ENCODE measurements at places on chromosomes 16 and 17. TPM values are rescaled to one million over a fixed set of nuclear protein-coding genes. Genes with fewer than 3 reads are reported as not detected.

DNA sequence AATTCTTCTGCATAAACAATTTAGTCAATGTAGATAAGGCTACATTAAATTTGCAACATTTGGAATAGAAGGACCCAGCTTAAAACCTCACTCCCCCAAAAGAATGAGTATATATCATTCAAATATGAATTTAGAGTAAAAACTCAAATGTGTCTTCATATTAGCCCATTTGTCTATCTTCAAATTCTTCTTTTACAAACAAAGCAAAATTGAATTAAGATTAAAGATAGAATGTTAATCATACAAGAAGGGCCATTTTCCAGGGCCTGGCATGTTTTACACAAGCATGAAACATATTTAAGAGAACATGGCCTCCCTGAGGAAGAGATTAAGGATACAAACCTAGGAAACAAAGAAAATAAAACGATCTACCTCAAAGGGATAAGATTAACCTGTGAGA, 8.4 kb downstream of the TOX3 start:
- DNase-seq = no peak

DNA sequence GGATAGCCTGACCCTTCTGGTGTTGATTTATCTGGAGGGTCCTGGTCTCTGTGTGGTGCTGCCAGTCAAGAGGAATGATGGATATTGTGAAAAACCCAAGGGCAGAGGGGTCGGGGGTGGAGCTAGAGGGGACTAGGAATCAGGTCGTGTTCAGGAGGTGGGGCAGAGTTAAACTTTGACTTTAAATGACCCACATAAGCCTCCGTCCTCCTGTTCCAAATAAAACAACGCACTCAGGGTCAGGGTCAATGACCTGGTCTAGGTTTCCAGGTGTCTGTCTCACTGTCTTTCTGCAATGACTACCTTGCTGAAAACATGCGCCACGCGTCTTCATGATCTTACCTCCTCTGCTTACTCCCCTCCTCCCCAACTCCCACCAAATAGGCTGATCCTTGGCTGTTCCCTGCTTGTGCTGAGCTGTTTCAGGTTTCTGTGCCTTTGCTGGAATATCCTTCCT, 14.7 kb downstream of the AOC3 start:
- DNase-seq = no peak

DNA sequence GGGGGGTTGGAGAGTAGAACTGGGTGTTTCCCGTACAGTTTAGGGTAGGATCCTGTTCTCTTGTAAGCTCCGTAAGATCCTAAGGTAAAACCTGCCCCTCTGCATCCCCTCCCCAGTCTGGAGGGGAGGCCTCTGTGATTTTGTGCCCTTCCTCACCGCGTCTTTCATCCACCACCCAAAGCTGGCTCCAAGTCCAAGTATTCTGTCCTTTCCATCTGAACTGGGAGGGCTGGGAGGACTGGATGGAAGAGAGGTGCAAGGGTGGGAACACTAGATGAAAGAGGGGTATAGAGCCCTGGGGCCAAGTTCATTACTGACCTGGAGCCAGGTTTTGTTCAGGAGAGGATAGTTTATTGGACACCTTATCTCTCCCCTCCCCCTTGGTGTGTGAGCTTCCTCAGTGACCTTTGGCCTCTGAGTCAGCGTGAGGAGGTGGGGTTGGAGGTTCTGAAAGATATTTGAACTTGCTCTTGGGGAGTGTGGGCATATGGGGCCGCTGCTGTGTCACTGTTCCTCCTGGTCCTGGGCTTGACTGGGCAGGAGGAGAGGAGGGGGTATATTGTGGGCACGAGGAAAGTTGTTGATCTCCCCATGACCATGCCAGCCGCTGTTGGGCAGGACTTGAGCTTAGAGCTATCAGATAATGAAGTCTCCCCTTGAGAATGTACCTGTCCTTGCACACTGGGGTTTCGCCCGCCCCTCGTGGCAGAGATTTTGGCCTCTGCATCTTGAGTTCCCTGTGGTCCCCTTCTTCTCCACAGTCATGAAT, 1.6 kb downstream of the LASP1 start:
- no peak for DNase-seq

DNA sequence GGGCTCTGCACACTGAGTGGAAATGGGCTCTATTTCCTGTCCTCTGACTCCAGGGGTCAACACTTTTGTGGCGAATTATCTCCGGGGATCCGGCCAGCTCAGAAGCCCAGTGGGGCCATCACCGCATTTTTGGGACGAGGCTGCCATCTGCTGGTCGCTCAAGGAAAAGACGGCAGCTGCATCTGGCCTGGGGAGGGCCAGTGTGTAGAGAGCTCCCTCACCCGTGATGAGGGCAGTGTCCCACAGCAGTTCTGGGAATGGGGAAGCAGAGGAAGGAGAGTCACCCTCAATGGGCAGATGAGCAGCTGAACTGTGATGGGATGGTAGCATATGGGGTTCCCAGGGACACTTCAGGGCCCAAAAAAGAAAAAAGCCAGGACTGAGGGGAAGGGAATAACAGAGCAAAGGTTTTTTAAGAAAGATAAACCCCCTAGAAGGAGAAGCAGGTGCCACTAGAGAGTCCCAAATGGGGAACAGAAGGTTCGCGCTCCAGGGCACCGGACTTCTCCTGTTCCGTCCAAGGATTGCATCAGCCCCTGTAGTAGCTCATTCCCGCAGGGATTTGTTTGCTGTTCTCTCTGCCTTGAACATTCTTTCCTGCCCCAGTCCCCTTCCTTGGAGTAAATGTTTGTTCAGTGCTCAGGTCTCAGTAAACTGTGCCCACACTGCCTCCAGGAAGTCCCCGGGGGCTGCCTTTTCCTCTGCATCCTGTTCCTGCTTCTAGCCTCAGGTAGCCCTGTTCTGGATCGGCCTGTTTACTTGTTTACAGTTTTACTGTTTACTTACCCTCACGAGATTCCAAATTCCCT, 9.3 kb upstream of the ABCC12 start:
- peak; percentile 13 for DNase-seq

Gene TEKT5
- 0.15 TPM for polyA plus RNA-seq

Gene VKORC1
- polyA plus RNA-seq = 210 TPM

Gene ADORA2B
- polyA plus RNA-seq = 15.1 TPM

DNA sequence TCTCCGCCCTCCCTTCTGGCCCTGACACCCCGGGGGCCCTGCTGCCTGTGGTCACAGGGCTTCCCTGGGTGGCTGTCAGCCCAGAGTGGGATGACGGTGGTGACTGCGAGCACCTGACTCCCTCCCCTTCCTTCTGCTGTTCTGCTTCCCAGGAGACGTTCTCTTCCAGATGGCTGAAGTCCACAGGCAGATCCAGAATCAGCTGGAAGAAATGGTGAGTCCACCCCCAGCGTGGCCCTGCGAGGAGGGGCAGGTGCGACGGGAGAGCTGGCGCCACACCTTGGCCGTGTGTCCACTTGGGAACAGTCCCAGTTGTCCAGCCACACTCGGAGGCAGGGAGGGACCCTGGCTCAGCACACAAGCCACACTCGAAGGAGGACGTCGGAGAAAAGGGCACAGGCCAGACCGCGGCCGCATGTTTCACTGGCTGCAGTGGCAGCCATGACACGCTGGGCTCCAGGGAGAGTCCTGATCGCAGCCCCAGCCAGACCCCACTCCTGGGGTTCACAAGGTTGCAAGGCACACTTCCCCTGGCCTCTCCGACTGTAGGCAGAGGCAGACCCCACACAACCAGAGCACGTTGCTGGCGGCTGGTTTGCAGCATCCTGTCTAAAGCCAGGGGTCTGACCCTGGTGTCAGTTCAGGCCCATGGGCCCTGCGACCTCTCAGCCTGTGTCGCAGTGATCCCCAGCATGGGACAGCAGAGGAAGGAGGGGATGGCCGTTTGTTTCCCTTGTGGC, 49.9 kb downstream of the BAIAP2 start:
- no peak for DNase-seq

DNA sequence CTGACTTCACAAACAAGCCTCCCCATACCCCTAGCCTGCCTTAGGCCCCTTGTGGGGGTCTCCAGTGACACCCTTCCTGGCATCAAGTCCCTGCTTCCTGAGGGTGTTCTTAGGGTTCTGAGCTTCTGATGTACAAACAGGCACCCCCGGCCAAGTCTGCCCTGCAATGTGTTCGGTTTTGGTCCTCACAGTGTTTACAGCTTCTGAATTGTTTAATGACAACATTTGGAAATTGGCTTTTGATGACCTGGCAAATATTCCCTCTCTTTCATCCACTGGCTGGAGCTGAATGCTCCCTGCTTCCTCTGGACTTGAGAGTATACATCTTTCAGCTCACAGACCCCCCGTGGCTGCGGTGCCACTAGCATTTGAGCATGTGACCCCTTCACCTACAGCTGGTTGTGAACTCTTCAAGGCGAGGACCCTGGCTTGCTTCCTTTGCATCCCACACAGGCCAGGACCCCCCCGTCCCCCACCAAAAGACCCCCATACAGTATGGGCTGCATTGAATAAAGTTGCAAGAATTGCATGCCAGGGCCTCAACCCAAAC, 180.8 kb downstream of the KATNIP start:
- no peak for DNase-seq

Gene AKTIP
- 28.5 TPM for polyA plus RNA-seq

All from AG04450 (cell line).